Mucosa of descending colon (tissue), 3 donors: ENCODE measurements at places on chromosomes 2 and 18. TPM values are rescaled to one million over a fixed set of nuclear protein-coding genes. Genes with fewer than 3 reads are reported as not detected.

The REG1A gene
- total RNA-seq: 0.89 TPM

The CD226 gene
- total RNA-seq: 2.7 TPM

The NAT8 gene
- not detected for total RNA-seq

The ESPNL gene
- 0.23 TPM for total RNA-seq

The LRRTM4 gene
- total RNA-seq: 0.41 TPM

The LGALSL gene
- total RNA-seq: 30.7 TPM

The ANKRD36C gene
- total RNA-seq: 45.8 TPM

The SLC9A2 gene
- 67.1 TPM for total RNA-seq

The PDCD1 gene
- total RNA-seq: not detected

The FOXD4L1 gene
- total RNA-seq: 0.17 TPM

The REG3A gene
- not detected for total RNA-seq

DNA sequence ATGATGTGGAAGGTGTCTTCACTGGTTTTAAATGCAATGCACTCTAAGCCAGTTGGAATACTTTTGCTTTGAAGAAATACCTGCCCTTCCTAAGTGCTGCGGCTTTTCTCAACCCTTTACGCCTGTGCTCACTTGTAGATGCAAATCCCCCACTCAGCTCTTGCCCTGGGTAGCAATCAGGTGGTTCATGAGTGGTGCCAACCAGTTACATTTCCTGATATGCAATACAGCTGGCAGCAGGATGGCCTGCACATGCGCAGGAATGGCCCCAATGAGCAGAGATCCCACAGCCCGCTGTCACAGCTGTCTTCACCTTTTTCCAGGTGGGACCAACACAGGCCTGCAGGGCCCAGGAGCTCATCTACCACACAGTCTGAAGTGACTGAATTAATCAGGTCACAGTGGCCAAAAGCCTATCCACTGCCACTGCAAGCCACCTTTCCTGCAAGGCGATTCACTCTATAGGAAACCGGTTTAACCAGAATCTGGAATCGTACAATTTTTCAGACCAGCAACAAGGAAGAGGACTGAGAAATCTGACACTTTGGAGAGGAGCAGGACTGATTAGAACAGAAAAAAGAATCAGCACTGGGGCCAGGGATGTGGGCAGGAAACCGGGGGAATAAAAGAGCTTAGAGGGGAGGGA lies 247.8 kb downstream of the MYT1L start:
- DNase-seq: no peak

GRCh38 chr2:20093263-20094141 lies 42.1 kb upstream of the LAPTM4A start:
- DNase-seq: peak; percentile 76

- DNase-seq: no peak
Observed at GRCh38 chr2:186440506-186440905, 45.6 kb upstream of the ZC3H15 start.

DNA sequence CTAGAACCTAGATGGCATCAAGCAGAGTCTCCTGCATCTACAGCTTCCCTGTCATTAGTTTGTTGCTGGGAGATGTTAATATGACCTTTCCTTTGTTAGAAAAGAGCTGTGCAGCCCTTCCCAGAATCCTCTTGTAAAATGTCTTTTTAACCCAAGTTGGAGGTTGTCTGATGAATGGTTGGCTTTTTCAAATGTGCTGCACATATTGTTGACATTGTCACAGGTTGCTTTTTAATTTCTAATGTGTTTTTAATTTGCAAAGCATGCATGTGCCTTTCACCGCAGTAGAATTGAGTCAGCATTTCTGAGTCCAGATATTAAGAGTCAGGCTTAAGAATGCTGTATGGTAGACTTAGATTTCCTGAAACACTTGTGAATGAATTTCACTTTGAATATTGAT lies 120.8 kb downstream of the GREB1L start:
- DNase-seq: no peak

DNA sequence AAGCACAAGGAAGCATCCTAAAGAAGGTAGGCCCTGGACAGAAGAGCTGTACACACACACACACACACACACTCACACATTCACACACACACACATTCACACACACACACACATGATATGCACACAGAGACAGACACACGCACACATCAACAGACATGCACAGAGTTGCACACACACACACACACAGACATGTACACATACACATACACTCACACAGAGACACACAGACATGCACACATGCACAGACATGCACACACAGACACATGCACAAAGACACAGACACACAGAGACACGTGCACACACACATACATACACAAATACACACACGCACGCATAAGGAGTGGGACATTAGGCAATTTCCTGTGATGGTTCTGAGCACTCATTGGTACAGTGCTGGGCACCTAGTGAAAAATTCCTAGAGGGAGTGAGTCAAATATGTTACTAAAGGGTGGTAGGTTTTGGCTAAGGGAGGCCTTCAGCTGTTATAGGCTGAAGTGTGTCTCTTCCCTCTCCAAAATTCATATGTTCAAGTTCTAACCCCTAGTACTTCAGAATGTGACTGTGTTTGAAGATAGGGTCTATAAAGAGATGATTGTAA lies 26.4 kb downstream of the THNSL2 start:
- DNase-seq: no peak

GRCh38 chr2:152047824-152048471 lies 50.9 kb downstream of the CACNB4 start:
- DNase-seq: no peak

GRCh38 chr2:20939931-20940795 lies 103.7 kb downstream of the APOB start:
- no peak for DNase-seq

DNA sequence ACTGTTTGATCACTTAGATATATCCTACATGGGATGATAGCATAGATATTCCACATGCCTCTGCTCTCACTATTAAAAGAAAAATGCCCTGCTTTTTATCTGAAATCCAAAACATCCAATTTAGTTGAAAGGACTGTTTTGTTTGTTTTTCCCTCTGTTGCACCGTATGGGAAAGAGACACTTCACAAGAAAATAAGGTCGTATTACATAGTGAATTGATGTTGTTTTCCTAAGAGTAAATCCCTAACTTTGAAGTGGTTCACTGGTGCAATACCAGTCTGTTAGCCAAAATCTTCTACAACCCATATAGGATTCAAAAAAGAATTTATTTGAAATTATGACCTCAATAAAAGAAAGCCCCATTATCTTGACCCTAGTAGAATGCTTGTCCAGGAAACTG lies 18.1 kb downstream of the TGFA start:
- no peak for DNase-seq

GRCh38 chr2:170530803-170531564 lies 184.2 kb upstream of the SP5 start:
- no peak for DNase-seq

GRCh38 chr2:164522561-164522981 lies 98.7 kb downstream of the GRB14 start:
- DNase-seq: no peak

DNA sequence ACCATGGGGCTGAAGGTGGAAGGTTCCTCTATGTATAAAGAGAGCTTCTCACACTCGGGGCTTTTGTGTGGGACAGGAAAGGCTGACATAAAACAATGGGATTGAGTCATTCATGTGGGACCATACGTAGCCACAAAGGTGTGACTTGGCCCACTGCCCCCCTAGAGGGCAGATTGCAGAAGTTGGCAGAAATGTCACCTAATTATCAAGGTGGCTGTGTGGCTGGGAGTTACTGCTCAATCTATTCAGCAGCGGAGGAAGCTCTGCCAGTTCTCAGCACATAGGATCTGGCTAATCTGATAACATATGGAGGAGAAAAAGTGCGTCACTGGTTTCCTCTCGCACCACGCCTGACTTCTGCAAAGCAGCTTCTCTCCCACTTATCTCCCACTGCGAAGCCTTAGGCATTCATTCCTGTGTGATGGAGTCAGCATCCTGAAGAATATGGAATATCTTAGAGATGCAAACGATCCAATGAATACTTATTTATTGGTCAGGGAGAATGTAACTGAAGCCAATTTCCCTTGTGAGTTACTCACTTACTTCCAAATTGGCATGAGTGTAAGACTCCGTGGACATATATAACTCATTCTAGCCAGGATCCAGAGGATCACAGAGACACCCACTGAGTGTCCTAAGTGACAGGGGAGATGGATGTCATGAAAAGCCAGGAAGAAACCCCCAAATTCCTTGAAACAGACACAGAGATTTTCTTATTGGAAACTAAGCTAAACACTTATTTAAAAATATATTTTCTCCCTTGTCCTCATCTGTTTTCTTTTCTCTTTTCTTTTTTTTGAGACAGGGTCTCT lies 344.8 kb downstream of the TGIF1 start:
- DNase-seq: no peak

- no peak for DNase-seq
Observed at GRCh38 chr2:181462033-181462432, 4.8 kb downstream of the ITGA4 start.

DNA sequence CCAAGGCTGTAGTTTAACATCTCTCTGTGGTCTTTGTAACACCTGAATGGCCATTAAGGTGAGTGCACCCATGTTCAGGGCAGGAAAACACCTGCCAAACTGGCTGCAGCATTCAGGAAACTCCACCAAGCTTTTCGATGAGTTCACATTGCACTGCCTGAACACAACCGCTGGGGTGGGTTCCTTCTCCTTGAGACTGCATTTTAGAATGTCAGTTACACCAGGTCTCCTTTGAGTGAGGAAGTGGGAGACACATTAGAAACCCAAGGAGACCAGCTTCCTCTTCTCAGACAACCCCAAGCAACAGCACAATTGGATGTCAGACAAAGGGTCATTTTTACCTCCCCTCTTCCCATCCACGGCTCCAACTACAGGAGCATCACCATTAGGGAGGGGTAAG lies 35.2 kb downstream of the CYRIA start:
- DNase-seq: no peak

DNA sequence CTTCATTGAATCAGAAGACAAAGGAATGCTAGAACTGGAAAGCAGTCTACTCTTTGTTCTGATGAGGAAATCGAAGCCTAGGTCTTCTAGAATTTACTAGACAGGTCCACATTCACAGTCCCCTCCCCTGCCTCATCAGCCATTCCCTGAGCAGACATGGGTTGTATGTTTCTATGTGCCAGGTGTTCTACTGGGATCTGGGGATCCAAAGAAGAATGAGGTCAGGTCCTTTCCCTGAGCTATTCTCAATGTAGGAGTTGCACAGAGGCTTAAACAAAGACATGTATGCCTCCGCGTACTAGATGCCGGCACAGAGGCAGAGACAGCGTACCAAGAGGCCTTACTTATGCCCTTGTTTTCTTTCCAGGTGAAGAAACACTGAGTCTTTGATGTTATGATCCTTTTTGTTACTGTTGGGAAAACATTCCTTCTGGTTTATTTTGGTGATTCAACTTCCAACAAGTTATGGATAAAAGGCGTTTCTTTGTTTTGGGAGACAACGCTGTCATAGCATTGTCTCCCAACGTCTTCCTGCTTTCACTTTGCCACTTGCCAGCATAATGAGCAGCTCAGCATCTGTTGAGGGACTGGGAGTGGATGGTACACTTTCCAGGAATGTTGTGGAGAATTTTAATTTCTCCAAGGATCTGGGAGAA lies 174.4 kb downstream of the ALPK2 start:
- no peak for DNase-seq

GRCh38 chr18:63606526-63606925 lies 19.4 kb downstream of the SERPINB13 start:
- DNase-seq: no peak

DNA sequence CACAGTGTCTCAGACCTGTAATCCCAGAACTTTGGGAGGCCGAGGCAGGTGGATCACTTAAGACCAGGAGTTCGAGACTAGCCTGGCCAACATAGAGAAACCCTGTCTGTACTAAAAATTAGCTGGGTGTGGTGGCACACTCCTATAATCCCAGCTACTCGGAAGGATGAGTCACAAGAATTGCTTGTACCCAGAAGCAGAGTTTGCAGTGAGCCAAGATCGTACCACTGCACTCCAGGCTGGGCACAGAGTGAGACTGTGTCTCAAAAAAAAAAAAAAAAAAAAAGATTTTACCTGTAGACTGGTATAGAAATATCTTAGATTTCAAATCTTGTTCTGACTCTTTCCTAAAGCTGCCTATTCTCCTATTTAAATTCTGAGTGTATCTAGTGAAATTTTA lies 7.2 kb upstream of the KLHL29 start:
- DNase-seq: no peak

GRCh38 chr2:171238946-171239345 lies 78.3 kb upstream of the TLK1 start:
- DNase-seq: no peak

- DNase-seq: no peak
Observed at GRCh38 chr18:46407486-46408166, 249.4 kb downstream of the LOXHD1 start.

GRCh38 chr2:151306621-151307020 lies 17.2 kb upstream of the NMI start:
- DNase-seq: no peak

DNA sequence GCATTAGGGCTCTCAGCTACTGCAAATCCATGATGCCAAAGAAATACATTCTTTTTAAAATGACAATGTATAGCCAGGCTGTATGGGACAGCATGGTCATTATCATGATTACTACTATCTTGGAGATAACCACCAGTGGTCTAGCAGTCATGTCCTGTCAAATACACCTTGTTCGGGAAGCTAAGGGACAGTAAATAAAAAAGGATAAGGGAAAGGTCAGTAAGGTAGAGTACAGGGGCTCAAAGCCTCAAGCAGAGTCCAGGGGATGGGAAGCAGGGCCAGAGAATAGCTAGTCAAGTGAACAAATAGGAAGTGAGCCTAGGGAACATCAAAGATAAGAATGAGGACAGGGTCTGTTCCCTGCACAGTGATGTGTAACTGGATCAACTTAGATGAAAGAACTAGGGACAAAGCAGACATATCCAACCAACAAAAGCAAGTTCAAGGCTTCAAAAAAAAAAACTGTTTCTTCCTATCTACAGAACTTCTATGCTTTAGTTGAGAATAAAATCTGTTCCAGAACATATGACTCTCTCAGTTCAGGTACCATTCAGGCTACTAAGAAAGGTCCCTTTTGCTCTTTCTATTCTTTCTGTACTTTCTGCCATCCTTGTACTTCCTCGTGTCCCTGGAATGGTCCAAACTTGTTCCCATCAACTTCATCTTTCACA lies 62.9 kb upstream of the EHBP1 start:
- no peak for DNase-seq

DNA sequence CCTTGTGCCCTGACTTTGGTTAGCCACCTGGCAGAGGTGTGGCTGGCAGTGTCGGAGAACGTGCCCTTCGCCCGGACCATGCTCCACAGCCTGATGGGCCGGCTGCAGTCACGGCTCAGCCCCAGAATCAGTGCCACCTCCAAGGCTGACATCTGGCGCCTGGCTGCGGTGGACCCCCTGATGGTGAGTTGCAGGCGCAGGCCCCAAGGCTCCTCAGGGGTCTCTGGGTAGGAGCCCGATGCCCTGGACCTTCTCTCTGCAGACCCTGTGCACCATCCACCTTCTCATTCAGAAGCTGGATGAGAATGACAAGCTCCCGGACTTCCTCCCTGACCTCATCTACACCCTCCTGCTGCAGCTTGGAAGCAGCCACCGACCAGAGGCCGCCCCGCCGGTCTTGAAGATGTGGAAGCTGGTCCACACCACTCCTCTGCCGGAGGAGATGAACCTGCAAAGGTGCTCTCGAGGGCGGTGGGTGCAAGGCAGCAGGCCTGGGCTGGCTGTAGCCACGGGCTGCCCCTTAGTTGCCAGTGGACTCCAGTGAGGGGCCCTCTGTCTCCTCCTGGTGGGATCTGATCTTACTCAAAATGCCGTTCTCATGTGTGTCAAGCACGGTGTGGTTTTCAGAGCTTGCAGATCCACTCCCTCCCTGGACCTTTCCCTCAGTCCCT lies 32.1 kb downstream of the HJURP start:
- no peak for DNase-seq

- DNase-seq: no peak
Observed at GRCh38 chr2:191839918-191840804, 6.7 kb downstream of the CAVIN2 start.
